ENCODE measurements at places on chromosomes 12 and 14. TPM values are rescaled to one million over a fixed set of nuclear protein-coding genes. Genes with fewer than 3 reads are reported as not detected.

AMHR2 gene
- total RNA-seq: 39.0 TPM

BAZ2A gene
- total RNA-seq: 250 TPM

SLC4A8 gene
- total RNA-seq: 78.6 TPM

PGF gene
- 11.5 TPM for total RNA-seq

LRRC9 gene
- total RNA-seq: 11.0 TPM

EML1 gene
- total RNA-seq: 22.0 TPM

ARID2 gene
- total RNA-seq: 72.4 TPM

EPYC gene
- not detected for total RNA-seq

SERPINA10 gene
- not detected for total RNA-seq

OR6C74 gene
- not detected for total RNA-seq

CLEC6A gene
- not detected for total RNA-seq

TMEM52B gene
- 1.2 TPM for total RNA-seq

METTL17 gene
- total RNA-seq: 93.2 TPM

PA2G4 gene
- 81.4 TPM for total RNA-seq

GLIPR1L1 gene
- 1.9 TPM for total RNA-seq

NTN4 gene
- total RNA-seq: 43.8 TPM
